Stimulated activated CD4-positive, alpha-beta T cell treated with anti-CD3 and anti-CD28 coated beads, Interleukin-4, amount 100 ng/mL, for 1 hour (primary cell): ENCODE measurements at places on chromosomes 1 and 21.

DNA sequence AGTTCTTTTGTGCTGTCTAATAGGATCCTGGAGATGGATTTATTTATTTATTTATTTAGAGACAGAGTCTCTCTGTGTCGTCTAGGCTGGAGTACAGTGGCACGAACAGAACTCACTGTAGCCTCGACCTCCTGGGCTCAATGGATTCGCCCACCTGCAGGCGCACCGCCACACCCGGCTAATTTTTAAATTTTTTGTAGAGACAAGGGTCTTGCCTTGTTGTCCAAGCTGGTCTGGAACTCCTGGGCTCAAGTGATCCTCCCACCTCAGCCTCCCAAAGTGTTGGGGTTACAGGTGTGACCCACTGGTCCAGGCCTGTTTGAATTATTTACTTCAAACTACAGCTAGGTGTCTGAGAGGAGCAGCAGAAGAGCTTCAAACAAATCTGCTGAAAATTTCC lies 9.6 kb upstream of the SPEN start:
- no peak for DNase-seq

DNA sequence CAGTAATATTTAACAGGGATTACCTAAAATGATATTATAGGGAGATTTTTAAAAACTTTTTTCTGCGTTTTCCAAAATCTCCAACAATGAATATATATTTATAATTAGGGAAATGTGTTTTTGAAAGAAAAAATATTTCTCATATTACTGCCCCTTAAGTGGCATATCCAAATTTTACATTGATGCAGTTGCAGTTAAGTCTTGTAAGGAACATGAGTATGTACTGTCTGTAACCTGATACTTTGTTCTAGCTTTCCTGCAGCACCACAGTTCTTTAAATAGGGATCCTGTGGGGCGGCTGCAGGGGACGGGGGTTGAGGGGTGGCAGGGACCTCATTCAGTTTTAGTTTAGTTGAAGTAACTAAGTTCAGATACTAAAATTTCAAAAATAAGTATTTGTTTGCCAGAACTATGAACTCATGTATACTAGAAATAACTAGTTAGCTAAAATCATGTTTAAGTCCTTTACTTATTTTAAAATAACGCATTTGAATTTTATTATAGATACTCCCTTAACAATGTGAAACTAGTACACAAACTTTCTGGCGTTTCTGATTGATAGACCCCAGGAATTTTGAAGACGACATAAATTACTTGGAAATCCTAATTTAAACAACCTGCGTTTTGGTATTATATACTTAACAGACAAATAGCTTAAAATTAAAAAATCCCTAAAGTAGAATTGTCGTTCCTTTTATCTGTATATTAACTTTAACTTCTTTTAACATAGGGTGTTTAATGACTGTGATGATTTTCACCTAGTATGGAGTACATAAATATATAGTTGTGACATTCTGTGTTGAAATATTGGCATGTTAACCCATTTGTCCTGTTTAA lies 639 bp upstream of the DNAJB4 start:
- peak; percentile 16 for DNase-seq

DNA sequence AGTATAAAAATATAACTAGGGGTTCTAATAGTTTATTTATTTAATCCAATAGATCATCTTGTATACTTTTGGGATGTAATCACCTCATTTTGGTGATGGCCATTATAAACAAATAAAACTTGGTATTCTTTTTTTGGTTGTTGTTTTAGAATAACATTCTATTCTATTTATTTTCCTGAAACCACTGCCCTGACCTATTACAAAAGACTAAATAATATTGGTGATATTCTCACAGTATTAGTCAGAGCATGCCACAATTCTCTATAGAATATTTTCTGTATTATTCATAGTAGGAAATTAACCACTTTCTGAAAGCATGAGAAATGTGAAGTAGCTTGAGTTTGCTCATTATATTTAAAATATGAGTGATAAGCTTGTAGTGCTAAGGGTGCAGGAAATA lies 54.1 kb upstream of the LRRC7 start:
- no peak for DNase-seq

- DNase-seq: no peak
These were observed 40.8 kb downstream of the CBS start for GRCh38 chr21:43034826-43035225.

- no peak for DNase-seq
These were observed 7.7 kb downstream of the C1orf226 start for GRCh38 chr1:162389021-162389818.

- DNase-seq: no peak
These were observed 177.3 kb upstream of the CAMK1G start for GRCh38 chr1:209406168-209406567.

DNA sequence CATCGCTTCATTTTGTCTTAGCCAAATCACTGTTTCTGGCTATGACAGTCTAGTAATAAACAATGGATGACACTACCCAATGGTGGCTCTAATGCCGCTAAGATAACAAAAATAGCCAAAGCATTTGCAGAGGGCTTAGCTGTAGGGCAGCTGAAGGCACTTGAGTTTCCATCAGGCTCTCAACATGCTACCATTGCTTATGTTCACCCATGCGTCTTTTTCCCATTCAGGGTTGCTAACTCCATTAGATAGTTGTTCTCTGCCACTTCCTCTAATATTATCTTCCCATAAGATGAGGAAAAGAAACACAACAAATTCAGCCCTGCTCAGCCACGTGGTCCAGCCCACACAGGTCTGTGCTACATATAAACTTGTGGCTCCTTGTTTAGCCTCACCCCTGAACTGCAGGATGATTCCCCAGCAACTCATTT lies 159.6 kb downstream of the TOMM20 start:
- no peak for DNase-seq

- no peak for DNase-seq
These were observed 40.2 kb downstream of the APP start for GRCh38 chr21:26130249-26130881.

- no peak for DNase-seq
These were observed 14.4 kb downstream of the MEGF6 start for GRCh38 chr1:3596663-3597598.

DNA sequence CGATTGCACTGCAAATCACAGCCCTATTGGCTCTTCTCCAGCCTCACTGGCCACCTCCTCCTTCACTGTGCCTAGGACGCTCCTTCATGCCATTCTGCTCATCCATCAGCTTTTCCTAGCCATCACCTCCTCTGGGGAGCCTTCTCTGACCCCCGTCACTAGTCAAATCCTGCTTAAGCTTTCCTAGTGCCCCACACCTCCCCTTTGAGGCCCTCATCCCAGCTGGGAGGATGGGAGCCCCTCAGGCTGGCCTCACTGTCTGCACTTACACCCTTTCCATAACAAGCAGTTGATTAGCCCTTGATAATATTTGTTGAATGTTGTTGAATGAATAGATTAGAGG lies 50.7 kb downstream of the KLHDC7A start:
- no peak for DNase-seq

- no peak for DNase-seq
These were observed 29.9 kb upstream of the DDAH1 start for GRCh38 chr1:85494904-85495266.

DNA sequence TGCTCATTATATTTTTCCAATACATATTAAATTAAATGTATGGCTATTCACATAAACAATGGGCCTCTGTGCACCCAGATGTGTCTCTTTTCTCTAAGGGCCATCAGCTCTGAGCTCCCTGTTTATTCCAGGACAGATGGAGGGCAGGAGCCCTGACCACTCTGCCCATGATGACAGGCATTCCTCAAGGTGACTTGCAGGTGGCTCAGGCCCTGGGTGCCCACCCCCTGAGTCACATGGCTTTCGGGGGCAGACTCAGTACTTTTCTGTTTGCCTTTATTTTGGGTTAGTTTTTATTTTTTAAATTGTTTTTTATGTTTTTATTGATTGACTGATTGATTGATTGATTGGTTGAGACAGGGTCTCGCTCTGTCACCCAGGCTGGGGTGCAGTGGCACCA lies 6.4 kb upstream of the LRP8 start:
- no peak for DNase-seq

- DNase-seq: no peak
These were observed 150.3 kb upstream of the SPAG17 start for GRCh38 chr1:118335331-118335732.

- DNase-seq: no peak
These were observed 23.9 kb upstream of the PTAFR start for GRCh38 chr1:28200234-28200873.

DNA sequence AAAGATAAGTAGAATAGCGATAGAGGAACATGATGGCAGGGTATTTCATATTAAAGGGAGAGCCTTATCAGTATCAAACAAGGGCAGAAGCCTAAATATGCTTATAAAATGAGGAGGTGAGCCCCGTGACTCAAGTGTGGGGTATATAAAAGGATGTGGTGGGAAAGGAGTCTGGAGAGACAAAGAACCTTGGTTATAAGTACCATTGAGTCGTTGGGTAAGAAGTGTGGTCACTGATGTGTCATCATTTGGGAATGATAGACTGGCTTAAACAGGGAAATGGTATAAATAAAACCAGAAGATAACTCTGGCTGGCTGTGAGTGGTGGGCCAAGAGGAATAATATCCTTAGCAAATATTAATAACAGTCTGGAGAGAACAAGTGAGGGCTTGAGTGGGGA lies 10.9 kb upstream of the CD5L start:
- no peak for DNase-seq

DNA sequence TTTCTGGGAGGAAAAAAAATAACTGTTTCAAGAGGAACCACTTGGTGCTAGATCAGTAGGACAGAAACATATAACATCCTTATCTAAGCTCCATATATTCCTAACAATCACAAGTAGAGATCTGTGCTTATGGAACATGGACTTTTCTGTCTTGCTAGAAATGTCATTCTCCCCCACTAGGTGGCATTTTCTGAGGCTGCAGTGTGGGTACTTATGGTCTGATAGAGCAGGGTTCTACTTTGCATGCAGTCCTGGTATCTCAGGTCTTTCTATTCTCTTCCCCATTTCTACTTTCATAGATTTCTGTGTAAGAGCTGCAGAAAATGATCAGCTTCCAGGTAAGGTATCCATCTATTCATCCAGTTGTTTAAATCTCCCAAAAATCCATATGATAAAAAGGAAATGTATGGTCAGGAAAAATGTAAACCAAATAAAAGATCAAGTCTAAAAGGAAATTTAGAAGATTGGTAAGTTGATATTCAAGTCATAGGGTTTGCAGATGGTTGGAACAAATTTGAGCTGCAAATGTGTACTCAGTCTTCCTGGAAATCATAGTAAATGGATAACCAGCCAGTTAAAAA lies 1.5 kb downstream of the ZNF684 start:
- DNase-seq: peak; percentile 6

- DNase-seq: no peak
These were observed 213.7 kb upstream of the HOOK1 start for GRCh38 chr1:59601041-59601441.

DNA sequence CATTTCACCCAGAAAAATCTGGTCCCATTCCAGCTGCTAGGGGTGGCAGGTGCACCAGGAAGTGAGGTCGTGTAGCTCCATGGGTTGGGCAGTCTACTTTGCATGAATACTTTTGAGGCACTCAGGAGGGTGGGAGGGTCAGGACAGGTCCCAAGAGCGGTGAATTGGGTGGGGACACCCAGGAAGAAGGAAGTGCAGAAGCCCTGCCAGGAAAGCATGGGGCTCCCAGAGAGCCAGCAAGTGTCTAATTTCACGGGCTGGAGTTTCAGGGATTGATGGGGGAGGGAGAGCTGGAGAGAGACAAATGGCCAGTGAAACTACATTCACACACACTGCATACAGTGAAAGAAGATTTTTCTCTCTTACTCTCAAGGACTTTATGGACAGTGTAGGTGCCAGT lies 137.8 kb downstream of the GALNT2 start:
- DNase-seq: no peak

GRCh38 chr1:9410737-9411297 lies 118.1 kb downstream of the SPSB1 start:
- no peak for DNase-seq
